ENCODE measurements at places on chromosomes 13 and 19.
A peak's percentile ranks its signal among the peaks of the same experiment; 100 is the strongest.

DNA sequence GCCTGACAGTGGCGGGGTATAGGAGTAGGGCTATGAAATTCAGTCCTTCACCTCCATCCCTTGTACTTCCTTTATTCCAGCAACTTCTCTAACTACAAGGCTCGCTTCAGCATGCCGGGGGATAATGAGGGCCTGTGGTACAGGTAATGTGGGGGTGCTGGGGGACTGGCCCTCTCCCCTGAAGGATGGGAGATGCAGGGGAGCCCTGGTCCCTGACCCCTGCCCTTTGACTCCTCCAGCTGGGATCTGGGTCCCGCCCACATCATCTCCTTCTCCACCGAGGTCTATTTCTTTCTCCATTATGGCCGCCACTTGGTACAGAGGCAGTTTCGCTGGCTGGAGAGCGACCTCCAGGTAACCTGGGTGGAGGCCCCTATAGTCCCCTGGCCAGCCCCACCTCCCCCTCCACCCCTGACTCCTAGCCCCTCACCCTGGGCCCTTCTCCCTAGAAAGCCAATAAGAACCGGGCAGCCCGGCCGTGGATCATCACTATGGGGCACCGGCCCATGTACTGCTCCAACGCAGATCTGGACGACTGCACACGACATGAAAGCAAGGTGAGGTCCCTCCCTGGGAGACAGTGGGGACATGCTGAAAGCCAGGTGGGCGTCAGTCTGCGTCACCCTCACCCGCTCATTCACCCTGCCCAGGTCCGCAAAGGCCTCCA is 16.5 kb downstream of the ACP7 start:
- DNase-seq = no peak

DNA sequence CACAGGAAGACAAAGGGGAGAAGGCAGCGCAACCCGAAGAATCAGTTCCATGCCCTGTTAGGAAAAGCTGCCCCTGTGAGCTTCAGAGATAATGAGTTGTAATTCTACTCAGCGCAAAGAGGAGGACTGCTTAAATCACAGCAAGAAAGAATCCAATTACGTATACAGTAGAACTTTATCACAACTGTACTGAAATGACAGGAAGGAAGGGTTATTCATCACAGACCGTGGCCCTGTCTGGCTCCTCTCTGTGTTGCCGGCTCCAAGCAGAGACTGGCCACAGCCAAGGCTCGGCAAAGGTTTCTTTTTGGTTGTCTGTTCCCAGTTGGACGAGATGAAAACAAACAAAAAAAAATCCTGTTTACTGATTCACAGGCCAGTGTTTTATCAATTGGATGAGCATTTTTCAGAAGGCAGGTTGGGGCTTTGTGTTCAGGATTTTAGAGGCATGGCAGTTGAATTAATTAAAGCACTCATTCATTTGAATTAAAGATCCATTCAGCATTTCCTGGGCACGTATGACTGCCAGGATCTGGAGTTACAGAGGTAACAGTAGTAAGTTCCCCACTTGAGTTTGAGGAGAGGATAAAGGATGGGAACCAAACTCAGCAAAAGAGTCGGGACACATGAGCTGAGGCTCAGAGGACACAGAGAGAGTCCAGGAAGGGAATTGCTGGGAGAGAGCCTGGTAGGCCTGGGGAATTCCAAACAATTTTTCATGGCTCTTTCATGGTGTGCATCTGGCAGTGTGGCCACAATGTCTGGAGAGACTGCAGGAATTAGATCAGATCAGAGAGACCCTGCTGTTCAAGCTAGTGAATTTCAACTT is 341.0 kb downstream of the DNAJC15 start:
- no peak for DNase-seq

DNA sequence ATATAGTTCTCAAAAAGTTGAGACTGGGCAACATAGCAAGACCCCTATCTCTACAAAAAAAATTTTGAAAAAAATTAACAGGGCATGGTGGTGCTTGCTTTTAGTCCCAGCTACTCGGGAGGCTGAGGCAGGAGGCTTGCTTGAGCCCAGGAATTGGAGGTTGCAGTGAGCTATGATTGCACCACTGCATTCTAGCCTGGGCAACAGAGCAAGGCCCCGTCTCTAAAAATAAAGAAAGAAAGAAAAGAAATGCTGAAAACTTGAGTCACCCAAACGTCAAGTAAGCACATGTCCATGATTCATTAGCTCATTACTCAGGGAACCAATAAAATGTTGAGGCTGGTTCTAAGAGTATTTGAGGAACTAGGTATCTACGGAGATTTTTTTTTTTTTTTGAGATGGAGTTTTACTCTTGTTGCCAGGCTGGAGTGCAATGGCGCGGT is 33.9 kb upstream of the SEMA6B start:
- no peak for DNase-seq

- DNase-seq = peak; percentile 79
Observed at GRCh38 chr13:21069561-21070004, 8.2 kb upstream of the LATS2 start.

GRCh38 chr13:48500652-48501197 is 32.2 kb downstream of the RCBTB2 start:
- no peak for DNase-seq

DNA sequence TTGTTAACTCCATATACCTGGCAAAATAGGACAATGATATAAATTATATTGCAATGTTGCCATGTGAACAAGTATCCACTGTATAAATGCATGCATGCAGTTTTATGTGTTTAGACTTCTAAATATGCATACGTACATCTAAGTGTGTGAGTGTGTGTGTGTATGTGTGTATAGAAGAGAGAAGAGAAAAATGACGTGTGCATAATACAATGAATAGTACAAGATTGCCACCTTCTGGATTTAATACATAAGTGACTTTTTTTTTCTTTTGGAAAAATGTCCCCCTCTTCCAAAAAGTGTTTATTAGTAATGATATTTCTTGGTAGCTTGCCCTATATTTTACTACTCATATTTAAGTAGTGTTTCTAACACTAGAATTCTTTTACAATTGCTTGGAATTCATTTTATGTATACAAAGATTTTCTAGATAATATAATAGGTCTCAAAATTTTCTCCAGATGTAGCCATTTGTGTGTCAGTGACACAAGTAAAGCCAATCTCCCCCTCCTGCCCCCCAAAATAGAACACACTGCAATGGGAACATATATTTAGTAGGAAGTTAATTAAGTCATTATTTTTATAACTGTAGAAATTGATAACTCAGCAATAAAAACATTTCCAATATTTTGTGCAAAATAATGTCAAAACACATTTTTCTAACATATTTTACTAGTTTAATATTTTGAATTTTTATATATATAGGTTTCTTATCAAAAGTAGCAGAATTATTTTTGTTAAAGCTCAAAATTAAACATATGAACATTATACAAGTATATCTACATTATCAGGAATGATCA is 783.3 kb upstream of the ATXN8OS start:
- DNase-seq = no peak

- no peak for DNase-seq
Observed at GRCh38 chr13:64884976-64885375, 2345.2 kb downstream of the PCDH9 start.

DNA sequence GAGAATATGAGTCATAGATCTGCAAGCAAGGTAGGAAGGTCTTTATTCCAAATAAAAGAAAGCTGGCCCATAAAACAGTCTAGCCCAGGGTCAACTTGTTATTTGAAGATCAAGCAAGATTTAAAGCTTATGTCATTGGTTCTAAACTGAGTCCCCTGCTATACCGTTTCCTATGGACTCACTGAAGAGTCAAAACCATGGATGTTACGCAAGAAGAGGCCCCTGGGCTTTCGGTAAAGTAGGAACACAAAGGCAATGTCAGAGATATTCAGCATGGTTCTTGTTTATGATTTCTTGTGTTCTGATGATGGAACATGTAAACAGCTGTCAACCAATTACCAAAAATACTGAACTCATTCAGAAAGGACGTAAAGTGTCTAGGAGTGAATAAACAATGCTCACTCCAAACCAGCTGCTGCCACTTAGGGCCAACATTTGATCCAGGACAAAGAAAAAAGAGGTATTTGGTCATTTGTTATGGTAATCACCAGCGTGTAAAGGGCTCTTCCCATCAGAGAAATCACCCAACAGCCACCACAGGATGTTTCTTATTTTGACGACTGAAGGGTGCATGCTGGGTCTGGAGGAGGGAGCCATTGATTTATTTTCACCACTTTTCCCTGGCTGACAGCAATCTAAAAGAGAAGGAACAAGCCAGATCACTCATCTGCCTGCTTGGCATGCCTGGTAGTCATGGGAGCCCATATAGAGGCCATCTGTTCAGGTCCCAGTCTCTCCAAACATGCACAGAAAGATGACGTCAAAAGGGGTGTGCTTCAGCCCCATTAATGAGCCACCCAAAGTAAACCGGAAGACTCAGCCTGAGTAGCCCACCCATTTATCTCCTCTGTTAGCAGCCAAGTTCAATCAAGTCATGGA is 68.3 kb downstream of the FGF14 start:
- DNase-seq = no peak

GRCh38 chr19:3270902-3271301 is 46.4 kb downstream of the CELF5 start:
- no peak for DNase-seq

GRCh38 chr13:27311518-27312210 is 41.0 kb downstream of the RASL11A start:
- DNase-seq = no peak

DNA sequence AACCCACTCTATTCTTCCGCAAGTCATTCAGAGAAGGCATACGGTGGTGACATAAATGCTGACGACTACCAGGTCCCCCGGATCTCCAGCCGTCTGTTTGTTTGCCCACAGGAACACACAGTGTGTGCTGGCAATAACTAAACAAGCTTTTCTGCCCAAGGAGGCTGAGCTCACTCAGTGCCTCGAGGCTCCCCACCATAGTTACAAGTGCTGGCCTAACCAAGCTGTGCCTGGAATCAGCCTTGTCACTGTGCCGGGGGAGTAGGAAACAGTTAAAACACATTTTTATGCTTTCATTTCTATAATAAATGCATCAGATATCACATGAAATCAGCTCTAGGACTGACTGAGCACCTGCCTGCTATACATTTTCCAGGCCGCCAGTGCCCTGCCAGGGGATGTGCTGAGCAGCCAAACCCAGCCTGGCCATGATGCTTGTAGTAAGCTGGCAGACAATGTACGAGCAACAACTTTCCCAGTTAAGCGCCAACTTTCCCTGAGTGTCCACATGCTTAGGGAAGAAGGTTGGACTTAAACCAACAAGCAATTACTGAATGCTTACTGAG is 28.1 kb downstream of the BRD4 start:
- DNase-seq = no peak

DNA sequence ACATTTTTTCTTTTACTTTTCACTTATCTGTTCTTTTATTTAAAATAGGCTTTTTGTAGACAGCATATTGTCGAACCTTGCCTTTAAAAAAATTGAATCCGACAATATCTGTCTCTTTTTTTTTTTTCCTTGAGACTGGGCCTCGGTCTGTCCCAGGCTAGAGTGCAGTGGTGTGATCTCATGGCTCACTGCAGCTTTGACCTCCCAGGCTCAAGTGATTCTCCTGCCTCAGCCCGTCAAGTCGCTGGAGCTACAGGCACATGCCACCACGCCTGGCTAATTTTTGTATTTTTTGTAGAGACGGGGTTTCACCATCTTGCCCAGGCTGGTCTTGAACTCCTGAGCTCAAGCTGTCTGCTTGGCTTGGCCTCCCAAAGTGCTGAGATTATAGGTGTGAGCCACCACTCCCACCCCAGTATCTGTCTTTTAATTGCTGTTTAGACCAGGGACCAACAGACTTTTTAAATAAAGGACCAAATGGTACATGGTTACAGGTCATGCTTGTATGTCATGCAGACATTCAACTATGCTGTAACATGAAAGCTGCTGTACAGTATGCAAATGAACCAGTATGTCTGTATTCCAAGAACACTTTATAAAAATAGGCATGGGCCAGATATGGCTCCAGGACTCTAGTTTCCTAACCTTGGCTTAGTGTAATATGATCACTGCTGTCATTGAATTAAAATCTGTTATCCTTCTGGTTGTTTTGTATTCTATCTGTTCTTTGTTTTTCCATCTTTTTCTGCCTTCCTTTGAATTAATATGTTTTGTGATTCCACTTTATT is 80.3 kb downstream of the GJA3 start:
- no peak for DNase-seq

GRCh38 chr13:94090773-94091480 is 388.6 kb downstream of the DCT start:
- no peak for DNase-seq

DNA sequence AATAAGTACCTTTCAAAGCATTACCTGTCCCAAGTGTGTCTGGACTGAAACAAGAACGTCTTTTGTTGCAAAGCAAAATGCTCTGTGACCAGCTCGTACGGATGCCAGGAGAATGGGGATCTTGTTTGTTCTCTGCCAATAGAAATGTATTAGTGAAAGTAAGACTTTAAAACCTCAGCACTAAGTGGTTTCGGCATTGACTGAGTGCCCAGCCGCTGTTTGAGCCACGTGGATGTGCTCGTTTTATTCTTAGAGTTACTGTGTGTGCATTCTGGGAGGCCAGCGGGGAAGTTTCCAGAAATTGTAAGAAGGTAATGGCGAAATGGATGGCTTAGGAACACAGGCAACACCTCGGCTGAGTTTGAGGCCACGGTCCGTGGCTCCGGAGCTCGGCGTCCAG is 117.1 kb upstream of the USP29 start:
- DNase-seq = no peak

DNA sequence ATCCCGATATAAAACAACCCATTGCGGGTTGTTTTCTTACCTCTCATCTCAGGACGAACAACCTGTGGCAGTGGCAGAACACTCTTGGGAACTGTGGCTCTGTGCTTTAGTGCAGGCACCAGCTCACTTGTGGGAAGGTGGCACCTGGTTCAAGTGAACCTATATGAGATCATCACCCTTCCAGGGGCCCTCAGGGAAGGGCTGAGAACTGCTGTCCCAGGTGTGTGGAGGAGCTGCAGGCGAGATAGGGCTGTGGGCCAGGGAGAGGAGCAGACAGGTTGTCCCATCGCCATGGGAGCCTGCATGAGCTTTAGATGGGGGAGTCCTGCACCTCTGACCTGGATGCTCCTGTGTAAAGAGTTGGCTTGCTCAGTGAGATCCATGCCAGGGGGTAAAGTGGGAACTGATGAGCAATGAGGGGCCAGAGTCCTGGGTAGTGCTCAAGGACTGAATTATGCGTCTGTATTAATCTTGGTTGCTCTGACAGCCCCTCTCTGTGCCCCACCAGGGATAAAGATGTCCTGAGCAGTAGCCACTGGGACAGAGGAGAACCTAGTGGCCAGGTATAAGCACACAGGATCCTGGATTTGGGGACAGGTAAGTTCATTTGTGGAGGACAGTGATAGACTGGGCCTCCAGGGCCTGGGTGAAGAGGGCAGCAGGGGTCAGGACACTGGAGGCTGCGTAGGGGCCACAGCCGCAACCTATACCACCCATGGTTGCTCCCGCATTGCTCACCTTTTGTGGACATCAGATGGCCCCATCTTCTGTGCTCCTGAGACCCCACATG is 8.7 kb downstream of the CEACAM4 start:
- DNase-seq = no peak

GRCh38 chr19:18346091-18346490 is 5.7 kb downstream of the PGPEP1 start:
- DNase-seq = peak; percentile 69

DNA sequence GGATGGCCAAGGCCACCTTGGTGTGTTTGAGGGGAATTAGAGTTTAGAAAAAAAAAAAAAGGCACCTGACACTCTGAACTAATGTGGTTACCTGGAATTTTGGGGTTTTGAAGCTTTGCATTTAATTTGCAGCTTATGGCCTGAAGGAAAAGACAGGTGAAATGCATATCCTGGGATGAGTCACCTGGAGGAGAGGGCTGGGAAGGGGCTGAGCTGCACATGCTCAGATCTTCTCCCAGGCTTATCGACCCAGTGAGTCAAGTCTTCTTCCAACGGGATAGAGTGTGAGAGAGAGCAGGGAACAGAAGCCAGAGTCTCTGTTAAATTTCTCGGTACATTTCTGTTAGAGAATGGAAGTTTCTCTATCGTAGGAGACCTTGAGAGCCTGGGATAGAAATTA is 29.7 kb upstream of the ALOX5AP start:
- peak; percentile 85 for DNase-seq

Measured in islet precursor cell (in vitro differentiated cells).